ENCODE measurements at places on chromosomes 1 and 21.

DNA sequence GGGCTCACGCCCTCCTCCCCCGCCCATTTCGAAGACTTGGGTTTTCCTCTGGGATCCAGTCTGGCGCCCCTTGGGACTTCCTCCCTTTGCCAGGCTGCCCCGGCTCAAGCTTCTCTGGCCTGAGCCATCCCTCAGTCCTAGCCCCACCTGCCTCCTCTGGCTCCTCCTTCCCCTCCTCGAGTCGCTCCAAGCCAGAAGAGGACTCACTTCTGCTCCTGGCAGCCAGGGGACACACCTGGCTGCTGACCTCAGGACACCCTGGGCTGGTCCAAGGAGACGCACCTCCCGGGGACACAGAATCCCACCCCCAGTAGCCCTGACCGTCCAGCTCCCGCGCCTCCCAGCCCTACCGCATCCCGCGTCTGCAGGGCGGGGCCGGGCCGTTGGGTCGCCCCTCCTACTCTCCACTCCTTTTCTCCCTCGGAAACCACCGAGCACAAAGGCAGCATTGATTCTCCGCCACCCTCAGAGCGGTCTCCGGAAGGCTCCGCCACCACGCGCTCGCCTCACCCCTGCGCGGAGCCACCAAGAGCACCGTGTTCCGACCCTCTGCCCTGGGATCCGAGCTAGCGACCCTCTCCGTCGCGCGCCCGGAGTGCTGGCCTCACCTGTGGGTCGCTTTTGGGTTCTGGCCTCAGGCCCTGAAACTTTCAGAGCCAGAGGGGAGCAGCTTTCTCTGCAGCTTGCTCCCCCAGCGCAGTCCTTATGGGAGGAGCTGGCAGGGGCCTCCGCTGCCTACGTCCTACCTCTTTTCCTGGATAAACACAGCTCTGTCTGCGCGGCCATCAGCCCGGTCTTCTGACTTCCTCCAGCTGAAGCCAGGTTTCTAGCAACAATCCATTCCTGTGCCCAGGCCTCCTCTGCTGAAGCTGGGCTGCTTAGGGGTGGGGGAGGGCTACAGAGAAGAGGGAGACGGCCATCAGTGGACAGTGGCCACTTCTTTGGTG is at the start of gene C2CD4D:
C2CD4D (minus strand) TSS at position 364 of the 947 bp plus-strand sequence. CDS start 831 bp downstream, outside the sequence.
- DNase-seq = peak; percentile 64

DNA sequence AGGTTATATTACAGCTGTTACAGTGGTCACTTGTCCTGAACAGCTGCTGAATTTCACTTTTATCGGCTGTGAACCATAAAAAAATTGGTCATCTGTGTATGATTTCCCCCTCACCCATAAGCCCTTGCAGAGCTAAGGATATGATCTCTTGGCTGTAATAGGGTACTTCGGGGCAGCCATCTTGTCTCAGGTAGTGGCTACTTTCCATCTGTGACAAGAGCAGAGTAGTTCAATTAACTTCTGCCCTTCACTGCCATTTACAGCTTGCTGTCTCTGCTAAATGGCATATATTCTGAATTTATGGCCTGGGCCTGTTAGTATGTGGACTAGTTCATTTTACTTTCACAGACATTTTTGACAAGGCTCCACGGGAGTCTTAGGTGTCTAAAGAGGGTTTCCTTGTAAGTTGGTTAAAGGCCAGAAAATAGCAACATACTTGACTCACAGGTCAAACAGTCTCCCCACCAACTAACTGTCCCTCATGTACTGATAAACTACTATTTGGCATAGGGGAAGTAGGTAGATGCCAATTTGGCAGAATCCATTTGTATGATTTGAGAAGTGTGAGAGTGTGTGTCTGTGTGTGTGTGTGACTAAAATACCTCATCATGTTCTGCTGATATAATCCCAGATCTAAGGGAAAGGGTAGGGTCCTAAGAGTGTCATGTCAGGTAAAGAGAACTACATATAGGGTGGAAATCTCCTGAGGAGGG is 151.6 kb downstream of the KCTD3 start:
- no peak for DNase-seq

GRCh38 chr1:184854036-184854435 is 99.4 kb upstream of the EDEM3 start:
- DNase-seq = no peak

GRCh38 chr1:6234502-6235295 is 1.1 kb downstream of the ICMT start:
- no peak for DNase-seq

- DNase-seq = no peak
Measured at GRCh38 chr1:111157431-111157830, 17.4 kb downstream of the CEPT1 start.

DNA sequence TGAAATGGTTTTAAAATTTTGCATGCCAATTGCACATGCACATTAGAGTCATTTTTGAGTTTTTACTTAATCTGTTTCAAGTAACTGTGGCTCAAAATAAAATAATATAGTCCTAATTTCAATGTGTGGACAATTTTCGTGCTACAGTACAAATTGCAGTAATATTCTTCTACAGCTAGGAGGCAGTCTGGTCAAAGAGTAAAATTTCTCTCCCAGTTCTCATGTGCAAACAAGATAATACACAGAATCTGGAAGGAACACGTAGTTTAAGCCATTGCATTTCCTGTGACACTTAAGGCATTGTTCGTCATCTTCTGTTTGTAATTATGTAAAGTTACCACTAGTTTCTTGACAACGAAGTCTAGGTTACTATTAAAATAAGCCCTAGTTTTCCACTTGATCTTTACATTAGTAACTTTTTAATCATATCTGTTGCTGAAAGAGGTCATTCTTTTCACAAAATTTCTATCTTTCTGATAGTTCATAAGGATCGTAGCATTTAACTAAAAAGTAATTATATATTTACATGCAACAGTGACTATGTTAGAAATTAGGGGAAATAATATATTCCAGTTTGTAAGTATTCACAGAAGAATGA is 28.9 kb downstream of the ODR4 start:
- DNase-seq = peak; percentile 91

DNA sequence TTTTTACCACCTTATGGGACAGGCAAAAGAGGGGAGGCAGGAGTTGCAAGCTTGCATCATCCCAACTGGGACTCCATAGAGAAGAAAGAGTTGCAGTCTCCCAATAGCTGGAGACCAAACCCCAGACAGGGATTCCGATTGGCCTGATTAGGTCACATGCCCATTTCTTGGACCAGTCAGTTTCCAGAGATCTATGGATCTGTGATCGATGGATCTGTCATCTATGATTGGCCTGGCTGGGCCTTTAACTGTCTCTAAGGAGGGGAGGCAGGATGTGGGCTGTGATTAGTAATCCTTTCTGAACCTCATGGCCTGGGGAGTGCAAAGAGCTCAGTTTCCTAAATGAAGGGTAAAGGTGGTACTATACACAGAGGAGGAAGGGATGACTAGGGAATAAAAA is 252.1 kb downstream of the MATN1 start:
- no peak for DNase-seq

- DNase-seq = no peak
Measured at GRCh38 chr21:26965907-26966581, 844 bp downstream of the ADAMTS5 start.

- DNase-seq = no peak
Measured at GRCh38 chr1:21251773-21252471, 38.3 kb downstream of the ECE1 start.

DNA sequence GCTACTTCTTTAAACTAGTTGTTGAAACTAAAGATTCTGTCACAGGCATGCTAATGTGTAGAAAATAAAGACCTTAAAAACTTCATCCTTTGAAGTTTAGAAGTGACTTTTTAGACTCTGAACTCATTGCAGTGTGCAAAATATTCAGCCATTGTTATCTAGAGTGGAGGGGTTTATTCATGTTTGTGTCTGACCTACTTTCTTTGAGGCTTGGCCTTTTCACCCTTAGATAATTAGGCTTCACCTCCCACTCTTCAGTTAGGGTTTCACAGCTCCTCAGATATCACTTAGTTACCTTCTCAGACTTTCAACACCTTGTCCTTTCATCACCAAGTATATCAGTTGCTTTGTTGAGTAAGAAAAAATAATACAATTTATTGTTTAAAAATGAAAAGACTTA is 75.9 kb downstream of the IVNS1ABP start:
- DNase-seq = no peak
